ENCODE measurements at places on chromosomes 1 and 21.
A peak's percentile ranks its signal among the peaks of the same experiment; 100 is the strongest.

DNA sequence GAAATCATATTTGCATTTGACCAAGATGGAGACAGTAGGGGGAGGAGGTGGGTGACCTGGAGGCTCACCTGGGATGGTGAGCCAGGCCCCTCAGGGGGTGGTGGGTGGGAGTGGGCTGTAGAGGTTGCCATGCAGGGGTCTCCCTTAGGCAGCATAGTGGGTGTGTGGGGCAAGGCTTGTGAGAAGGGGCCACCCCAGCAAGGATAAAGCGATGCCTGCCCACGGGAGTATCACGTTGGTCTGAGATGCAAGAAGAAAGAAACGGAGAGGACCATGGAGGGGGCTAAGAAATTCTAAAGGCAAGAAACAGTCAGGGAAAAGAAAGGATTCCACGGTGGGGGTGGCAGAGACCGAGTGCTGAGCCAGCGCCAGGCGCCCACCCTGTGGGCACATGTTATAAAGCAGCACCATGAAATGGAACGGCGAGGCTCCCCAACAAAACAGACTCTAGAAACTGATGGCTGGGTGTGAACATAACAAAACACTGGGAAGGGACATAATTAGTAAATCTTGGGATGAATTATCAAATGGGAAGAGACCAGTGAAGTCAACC is 11.7 kb upstream of the C2CD2 start:
- no peak for DNase-seq

DNA sequence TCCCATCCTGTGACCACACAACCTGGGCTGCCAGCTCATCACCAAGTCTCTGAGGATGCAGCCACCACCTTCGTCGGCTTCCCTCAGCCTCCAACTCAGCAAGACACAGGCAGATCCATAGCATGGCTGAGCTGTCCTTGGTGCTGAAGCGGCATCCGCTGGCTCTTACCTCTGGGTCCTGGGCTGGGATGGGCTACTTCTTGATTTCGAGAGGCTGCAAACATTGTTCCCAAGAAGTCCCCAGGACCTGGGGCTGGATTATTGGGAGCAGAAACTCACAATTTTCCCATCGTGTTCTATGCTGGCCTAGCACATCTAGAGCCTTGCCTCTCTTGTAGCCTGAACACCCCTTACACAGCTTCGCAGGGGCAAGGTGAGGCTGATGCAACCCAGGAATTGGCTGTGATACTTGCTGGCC is 24.9 kb upstream of the C1QA start:
- DNase-seq, result peak; percentile 37

GRCh38 chr1:54391450-54392209 is 14.6 kb downstream of the SSBP3 start:
- no peak for DNase-seq

GRCh38 chr1:53738205-53739108 is 507 bp downstream of the GLIS1 start:
- DNase-seq, result no peak

GRCh38 chr21:42156690-42157605 is 62.0 kb upstream of the ABCG1 start:
- no peak for DNase-seq

- no peak for DNase-seq
Measured at GRCh38 chr1:204468766-204469302, 25.8 kb downstream of the PIK3C2B start.

DNA sequence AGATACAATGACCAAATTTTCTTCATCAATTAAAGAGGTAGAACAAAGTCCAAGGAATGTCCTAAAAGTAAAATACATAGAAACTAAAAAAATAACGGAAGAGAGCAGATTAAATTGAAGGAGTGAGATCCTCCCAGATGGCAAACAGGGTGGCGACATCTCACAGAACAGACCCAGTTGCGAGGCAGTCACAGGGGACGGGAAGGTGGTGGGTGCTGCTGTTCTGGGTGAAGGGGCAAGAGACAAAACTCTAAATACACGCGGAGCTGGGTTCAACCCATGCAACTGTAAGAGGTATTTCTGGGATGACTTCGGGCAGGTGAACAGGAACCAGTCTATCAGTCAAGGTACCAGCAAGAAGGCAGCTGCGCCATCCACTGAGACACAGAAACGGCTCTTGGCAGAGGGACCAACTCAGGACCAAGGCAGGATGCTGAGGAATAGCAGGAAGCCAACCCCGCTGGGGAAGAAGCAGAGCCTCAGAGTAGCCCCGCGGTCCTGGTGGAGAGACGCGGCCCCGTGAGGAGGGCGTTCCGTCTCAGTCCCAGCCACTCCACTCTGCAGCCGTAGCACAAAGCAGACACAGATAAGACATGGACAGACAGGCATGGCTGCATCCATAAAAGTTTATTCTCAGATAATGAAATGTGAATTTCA is 32.2 kb downstream of the WDR4 start:
- no peak for DNase-seq

GRCh38 chr1:93244298-93245069 is 64.0 kb downstream of the CCDC18 start:
- no peak for DNase-seq

DNA sequence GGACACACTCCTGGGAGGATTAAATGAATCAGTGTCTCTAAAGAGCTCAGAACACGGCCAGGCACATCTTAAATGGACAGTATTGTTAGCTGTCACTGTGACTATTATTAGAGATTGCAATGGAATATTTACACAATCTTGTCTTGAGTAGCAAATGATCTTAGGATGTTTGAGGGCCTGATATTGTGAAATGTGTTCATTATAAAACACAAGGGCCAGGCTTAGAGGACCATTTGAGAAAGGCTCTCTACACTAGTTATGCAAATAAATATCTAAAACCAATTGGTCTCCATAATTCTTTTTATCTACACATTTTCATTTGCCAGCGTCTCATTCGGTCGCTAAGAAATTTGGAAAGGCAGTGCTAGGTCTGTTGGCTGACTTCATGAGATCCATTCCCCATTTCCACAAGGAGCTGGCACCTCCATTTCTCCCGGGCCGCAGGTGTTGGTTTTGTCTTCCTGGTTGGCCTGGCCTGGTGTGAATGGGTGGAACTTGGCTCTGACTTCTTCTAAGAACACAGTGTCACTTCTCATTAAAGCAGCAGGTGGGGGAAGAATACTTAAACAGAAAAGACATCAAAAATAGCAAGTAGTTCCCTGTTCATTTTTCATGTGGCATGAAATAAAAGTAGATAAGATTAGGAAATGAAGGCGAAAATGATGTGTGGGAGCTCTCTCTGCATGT is 56.0 kb upstream of the PLXNA2 start:
- DNase-seq, result no peak

DNA sequence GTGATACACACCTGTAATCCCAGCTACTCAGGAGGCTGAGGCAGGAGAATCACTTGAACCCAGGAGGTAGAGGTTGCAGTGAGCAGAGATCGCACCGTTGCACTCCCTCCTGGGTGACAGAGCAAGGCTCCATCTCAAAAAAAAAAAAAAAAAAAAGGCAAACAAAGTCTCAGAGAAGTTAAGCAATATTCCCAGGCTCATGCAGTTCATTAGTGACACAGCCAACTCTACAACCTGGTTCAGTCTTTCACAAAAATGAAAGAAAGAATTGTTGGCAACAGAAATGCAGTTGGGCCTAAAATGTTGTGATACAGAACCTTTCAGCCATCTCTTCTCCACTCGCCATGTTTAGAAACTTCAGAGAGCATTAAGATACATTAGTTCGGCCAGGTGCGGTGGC is 242.1 kb downstream of the LTN1 start:
- no peak for DNase-seq

GRCh38 chr1:67214420-67215174 is 48.3 kb downstream of the IL23R start:
- DNase-seq, result peak; percentile 13

DNA sequence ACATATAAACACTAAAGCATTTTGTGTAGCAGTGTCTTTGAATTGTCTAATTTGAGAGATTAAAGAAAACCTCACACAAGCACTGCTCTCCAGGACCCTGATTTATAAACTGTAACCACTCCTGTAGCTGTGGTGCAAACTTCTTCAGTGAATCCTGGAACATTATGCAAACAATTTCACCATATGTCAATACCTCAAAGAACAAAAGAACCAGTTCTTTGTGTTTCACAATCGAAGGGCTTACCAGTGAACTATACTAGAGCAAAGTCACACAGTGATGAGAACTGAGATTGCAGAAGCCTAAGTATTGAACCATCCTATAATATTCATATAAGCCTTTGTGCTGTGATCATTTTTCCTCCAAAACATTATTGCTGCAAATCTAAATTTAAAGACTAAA is 21.5 kb downstream of the DPH5 start:
- no peak for DNase-seq

DNA sequence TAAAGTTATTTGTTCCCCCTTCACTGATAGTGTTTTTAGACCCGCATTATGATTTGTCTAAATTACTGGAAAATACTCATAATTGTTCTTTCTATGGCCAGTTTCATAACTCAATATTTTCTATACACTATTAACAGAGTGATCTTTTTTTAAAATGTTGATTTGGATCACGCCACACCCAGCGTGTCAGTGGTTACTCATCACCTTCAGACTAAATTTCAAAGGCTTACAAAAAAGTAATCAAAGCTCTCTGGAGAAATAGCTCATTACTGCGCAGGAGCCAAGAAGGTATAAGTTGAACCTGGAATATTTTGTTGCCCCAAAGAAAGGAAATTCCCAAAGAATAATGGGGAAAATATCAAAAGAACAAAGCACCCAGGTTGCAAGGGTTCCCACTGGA is 104.9 kb downstream of the EVI5 start:
- no peak for DNase-seq

GRCh38 chr1:3795453-3796214 is 664 bp downstream of the LRRC47 start:
- no peak for DNase-seq

DNA sequence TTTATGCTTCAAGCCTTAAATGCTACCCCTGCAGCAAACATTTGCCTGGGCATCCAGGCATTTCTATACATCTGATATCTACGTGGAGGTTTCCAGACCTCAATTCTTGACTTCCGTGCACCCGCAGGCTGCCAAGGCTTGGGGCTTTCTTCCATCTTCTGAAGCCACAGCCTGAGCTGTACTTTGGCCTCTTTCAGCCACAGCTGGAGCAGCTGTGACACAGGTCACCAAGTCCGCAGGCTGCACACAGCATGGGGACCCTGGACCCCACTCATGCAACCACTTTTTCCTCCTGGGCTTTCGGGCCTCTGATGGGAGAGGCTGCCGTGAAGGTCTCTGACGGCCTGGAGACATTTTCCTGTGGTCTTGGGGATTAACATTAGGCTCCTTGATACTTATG is 5.4 kb upstream of the HAO2 start:
- no peak for DNase-seq

DNA sequence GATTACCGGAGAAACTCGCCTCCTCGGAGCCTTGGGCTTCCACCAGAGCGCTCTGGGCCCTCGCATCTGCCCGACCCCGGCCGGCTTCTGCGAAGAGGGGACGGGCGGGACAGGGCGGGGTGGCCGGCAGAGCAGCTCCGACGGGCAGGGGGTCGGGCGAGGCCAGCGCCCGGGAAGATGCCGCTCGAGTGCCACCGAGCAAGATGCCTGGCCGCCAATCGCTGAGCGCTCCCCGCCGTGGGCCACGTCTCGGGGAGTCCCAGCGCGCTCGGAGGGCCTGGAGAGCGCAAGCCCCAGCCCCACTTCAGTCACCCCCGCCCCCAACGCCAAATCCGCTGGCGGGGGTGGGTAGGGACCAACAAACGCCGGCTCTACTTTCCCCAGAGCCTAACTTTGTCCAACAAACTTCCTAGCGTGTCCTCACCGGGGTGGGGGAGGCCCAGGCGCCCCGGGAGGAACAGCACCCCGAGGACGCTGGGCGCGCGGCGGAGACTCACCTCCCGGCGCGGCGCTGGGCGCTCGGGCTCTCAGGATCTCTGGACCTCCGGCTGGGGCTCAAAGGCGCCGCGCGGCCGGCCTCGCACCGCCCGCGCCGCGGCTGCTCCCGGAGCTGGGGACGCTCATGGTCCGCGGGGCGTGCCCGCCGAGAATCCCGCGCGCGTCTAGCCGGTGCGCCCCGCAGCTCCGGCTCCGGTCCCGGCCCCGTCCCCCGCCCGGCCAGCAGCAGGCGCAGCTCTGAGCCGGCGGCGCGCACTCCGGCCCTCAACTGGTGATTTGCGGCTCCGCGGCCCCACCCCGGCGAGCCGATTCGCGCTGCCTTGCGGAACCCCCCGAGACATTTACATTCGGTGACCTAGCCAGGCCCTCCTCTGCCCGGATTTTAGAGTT is at the start of gene BCAR3:
TSS of gene BCAR3 (minus strand) at position 737 of the 888 bp plus-strand sequence. CDS start 6,907 bp downstream, outside the sequence.
- DNase-seq, result peak; percentile 82

DNA sequence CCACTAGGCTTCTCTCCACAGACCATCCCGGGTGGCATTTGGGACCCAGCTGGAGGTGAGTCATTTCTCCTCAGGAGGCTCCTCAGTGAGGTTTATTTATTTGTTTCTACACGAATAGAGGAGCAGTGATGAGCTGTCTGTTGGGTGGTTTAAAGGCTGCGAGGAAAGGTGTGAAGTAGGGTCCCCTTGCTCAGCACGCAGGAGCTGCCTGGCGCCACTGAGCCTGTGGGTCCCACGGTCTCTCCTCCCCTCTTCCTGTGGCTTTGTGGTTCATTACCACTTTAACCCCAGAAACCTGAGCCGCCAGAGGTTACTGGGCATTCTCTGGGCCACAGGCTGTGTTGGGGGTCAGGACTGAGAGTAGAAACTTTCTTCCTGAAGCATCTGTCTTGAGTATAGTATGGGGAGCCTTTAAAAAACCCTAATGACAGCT is 39.9 kb downstream of the IL6R start:
- no peak for DNase-seq

DNA sequence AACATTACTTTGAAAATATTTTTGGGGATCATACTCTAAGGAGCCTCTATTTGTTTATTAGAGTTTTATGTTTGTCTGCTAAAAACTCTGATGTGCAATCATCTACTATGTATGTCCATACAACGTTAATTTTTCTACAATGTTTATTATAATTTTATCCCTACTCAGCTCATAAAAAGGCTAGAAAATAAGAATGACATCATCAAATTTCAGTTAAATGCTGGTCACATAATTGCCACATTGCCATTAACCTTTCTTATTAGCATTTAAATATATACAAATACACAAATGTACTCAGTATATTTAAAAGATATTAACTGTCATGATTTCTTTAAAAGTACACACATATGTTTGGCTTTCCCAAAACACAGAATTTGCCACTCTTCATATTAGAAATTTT is 191.6 kb downstream of the BRINP3 start:
- no peak for DNase-seq

- DNase-seq, result no peak
Measured at GRCh38 chr21:45510466-45510955, 31.7 kb downstream of the SLC19A1 start.

- DNase-seq, result no peak
Measured at GRCh38 chr1:160256396-160257046, 5.8 kb downstream of the DCAF8 start.
